ENCODE measurements at places on chromosomes 5 and 9.

DNA sequence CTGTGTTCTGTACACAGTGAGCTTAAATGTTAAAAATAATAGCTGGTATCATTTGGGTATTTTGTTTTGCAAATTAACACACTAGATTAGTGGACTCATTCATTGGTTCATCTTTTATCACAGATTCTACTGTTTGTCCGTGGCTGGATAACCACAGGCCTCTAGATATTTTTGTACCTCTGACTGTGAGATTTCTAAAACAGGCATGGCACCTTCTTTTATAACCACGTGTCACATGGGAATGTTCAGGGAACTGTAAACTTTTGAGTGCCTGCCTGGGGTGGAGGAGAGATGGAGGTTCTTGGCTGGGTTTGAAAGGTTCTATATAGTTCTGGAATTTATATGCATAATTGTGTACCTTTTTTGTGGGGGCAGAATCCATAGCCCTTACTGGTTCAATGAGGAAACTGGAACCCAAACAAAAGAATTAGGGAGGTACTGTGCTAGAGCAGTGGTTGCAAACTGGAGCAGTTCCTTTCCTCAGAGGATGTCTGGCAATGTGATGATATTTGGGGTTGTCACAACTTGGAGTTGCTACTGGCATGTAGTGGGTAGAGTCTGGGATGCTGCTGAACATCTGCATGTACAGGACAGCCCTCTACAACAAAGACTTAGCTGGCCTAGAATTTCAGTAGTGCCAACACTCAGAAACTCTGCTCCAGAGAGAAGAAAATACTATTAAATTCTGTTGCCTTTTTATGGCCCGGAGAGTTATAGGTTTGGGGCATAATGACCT lies 16.9 kb downstream of the TLE4 start:
- no peak for DNase-seq

- DNase-seq = no peak
Observed at GRCh38 chr5:174344335-174344734, 298.8 kb downstream of the NSG2 start.

DNA sequence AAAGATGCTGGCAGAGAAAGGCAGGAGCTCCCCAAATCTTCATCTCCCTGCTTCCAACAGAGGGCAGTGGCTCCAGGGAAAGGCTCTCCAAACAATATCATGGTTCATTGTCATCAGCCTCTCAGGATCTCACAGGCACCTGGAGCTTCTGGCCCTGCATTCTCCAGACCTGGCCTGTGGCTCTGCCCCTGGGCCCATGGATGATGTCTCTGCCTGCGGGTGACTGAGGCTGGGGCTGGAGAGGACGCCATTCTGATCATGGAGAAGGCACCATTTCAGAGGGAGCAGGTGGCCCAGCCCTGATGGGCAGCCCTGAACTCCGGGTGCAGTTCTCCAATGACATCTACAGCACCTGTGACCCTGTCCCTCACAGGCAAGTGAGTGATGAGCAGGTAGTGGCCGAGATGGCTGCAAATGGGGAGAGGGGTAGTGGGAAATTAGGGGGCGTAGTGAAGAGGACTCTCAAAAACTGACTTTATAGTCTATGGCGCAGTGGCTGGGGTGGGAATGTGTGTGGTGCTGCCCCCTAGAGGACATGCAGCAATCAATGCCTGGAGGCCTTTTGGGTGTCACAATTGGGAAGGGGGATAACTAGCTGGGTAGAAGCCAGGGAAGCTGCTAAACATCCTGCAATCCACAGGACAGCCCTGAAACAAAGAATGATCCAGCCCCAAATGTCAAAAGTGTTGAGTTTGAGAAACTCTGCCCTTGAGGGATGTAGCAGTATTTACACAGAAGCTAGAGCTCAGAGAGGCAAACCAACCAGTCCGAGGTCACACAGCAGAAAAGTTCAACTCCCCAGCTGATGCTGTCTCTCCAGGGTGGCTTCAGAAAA lies 3.2 kb downstream of the SH3PXD2B start:
- no peak for DNase-seq

- DNase-seq = no peak
Observed at GRCh38 chr5:37771731-37772130, 68.1 kb downstream of the GDNF start.

Measured in GOT3 (cell line).